Activated CD8-positive, alpha-beta memory T cell treated with anti-CD3 and anti-CD28 coated beads for 48 hours (primary cell): ENCODE measurements at places on chromosomes 11 and 22.

DNA sequence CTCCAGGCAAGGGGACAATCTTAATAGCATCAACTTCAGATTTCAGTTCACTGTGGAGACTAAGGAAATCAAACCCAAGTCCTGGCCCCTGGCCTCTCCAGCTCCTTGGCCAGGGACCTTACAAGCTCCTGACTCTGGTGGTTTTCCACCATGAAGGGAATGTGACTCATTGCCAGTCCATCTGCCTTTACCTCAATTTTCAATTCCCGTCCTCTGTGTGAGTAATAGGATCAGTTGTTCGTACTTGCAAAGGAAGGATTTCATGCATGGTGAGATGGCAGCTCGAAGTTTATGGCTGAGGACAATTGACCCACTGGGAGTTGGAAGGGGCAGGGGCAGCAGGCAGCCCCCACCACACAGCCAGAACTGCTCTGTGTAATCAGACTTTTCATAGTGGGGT is 42.5 kb downstream of the INSC start:
- DNase-seq, result no peak

DNA sequence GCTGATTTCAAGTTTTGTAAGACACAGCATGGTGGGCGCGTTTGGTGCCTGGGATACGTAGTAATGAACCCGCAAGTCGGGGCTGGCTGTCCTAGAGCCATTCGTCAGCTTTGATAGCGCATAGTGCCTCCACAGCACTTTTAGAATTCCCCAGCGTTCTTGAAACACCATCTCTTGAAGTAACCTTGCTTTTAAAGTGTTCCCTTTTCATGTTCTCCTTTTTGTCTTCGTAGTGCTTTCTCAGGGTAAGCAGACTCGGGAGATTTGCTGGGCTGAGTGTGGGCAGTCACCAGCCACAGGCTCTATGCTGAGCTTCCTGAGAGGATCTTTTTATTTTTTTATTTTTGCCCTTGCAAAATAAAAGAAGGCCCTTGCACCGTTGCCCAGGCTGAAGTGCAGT is 39.6 kb upstream of the CTTN start:
- no peak for DNase-seq

GRCh38 chr11:72736452-72737069 is 15.6 kb downstream of the ARAP1 start:
- DNase-seq, result peak; percentile 38

DNA sequence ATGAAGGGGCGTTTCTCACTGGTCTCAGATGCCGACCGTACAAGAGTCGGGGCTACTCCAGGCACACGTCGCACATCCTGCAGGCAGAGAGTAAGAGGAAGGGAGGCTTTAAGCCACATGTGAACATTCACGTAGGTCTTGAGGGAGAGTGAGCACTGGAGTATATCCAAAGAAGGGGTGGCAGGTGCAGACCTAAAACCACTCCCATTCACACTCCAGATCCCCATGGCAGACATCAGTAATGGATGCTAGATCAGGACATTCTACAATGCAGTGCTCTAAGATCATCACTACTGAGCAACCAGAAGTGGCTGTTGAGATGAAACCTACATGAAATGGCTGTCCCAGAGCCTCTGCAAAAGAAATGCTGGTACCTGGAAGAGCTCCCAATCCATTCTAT is 39.0 kb downstream of the WT1 start:
- DNase-seq, result no peak

DNA sequence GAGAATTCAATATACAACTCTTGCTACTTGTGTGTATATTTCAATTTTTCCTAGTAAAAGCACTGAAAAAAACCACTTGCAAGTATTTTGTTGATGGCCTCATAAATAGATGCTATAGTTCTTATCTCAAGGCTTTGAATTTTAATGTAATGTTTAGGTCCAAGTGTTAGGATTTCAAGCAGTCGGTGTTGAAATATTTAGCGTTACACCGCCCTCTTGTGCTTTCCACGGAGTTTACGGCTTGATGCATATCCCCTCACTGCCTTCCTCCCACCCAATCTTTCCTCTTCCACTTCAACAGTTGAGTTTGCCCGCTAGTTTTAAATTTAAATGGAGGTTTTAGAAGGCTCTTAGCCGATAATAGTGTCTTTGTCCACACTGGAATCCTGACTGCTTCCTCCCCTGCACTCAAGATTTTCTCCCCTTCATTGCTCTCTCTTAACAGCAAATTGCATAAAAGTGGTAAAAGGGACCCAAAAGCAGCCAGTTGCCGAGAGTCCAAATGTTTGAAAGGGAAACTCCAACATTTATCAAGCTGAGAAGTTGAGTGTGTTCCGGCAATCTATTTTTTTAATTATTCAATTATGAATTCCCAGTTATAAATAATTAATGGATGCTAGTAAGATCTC is 25.9 kb upstream of the HTATIP2 start:
- DNase-seq, result no peak

DNA sequence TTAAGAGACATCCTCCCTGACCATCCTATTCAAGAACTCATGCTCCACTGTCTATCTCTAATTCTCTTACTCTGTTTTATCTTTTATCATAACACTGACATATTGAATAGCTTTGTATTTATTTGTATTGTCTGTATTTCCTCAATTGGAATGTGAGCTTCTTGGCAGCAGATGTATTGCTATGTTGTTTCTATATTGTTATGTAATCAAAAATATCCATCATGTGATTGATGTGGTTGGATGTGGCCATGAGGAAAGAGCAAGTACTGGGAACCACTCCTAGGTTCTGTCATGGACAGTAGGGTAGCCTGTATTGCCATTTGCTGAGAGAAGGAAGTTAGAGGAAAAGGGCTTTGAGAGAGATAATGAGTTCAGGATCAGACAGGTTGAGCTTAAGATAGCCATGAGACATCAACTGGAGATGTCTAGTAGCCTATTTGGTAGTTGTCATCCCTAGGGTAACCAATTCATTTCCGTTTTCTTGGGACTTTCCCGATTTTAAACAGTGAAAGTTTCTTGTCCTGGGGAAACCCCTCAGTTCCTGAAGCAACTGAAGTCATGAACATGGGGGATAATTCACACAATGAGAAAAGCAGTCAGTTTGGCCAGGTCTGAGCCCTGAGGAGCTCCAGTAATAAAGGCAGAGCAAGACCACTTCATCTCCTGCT is 404.5 kb downstream of the INSC start:
- no peak for DNase-seq

DNA sequence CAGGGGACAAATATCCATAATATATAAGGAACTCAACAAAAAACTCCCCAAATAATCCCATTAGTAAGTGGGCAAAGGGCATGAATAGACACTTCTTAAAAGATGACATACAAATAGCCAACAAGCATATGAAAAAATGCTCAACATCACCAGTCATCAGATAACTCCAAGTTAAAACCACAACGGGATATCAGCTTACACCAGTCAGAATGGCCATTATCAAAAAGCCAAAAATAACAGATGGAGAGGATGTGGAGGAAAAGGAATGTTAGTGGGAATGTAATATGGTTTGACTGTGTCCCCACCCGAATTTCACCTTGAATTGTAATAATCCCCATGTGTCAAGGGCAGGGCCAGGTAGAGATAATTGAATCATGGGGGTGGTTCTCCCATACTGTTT is 350.1 kb downstream of the GUCY1A2 start:
- DNase-seq, result no peak

DNA sequence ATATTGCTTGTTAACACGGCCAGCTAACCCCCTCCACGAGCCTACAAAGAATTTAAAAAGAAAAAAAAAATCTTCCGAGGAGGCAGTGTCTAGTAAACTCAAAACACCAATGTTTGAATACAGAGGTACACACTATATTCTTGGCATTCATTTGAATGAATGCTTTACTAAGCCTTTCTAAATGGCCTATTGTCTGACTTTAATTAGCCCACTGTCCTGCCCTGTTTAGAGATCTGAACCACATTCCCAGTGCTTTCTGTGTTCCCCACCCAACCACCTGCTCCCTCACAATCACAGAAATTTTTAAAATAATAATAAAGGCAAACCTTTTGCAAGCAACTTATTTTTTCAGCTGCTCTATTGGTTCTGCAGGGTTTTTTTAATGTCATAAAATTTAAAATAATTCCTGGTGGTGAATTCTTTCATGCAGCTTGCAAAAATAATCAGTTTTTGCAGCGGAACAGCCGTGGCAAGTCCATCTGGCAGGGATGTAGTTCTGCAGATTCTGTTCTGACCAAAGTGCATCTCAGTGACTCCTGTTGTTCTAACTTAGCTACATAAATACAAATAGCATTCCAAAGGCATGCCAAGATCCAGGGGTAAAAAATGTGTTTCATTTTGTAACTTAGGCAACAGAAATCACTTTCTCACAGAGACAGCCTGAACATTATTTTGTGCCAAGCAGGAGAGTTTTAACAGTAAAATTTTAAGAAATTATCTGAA is 23.8 kb downstream of the POU2AF2 start:
- no peak for DNase-seq

DNA sequence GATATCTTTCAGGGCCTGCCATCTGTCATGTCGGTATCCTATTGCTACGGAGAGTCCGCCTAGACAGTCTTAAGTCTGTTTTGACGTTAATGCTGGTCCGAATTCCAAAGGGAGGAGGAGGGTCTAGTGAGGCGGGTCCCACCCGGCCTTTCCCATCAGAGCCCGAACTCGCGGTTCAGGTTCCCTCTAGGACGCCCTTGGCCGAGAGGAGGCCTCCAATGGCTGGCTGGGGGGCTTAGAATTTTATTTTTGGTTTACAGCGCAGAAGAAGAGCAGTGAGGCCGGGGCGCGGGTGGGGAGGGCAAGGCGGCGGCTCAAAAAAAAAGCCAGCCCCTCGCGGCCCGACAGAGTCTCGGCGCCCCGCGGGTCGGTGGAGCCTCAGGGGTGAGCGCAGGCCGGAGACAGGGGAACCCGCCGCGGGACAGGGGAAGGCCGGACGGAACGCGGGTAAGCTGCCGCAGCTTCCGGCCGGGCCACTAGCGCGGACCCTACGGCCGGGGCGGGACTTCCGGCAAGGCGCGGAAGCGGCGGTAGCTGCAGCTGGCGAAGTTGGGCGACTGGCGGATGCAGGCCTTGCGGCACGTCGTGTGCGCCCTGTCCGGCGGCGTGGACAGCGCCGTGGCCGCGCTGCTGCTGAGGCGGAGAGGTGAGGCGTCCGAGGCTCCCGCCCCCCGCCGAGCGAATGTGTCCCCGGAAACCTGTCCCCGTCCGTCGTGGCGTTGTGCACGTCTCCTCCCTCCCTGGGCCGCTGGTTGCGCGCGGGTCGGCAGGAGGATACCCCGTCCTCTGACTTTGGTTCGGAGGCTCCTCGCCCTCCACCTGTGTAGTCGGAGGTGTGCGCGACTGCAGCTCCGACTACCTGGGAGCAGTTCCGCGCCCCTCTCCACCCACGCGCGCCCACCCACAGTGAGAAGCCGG is at the start of gene TRMU:
TRMU (plus strand) TSS at position 514 of the 918 bp plus-strand sequence; CDS start at position 565, 51 bp downstream.
- DNase-seq, result peak; percentile 69

DNA sequence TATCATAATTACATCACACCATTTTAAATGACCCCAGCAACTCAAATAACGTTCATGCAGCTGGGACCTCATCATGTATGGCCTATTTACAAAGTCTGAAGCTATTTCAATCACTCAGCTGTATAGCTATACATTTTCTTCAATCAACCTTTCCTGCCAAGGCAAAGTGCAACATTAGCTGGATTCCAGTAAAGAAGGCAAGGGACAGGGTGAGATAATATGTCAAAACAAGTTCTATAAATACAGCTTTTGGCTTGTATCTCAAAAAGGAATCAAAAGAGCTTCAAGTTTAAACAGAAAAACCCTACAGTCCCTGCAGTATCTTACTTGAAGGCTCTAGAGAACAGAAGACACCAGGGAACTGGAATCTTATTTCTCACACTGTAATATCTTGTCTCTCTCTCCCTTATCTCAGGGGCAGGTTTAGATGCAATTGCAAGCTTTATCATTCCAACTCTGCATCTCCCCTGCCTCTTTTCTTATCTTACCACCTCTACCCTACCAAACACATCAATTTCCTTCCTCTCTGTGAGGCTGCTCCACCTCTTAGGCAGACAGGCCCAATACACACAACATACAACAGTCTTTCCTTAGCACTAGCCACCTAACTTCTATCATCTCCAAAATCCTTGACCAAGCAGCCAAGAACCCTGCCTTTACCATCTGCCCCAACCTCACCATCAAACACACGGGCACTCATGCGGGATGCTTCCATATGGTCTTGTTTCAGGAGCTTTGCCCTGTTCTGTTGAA is 34.5 kb downstream of the CELF1 start:
- DNase-seq, result no peak

DNA sequence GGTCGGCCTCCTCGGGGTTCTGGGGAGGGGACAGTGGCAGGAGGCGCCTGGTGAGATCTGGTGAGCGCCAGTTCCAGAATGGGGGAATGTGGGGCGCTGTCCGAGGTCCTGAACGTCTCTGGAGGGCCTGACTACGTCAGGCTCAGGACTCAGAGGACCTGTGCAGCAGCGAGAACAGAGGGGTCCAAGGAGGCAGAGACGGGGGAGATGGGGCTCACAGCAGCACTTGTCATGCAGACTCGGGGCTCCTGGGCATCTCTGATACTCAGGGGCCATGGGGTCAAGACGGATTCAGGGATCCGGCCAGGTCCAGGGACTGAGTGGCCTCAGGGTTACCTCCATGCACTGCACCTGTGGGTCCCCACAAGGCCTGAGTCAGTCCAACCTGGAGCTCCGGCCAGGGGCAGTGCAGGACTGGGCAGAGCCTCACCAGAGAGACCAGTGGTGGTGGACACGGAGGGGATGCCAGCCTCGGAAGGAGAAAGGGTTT is 92.2 kb downstream of the BRD1 start:
- DNase-seq, result no peak

DNA sequence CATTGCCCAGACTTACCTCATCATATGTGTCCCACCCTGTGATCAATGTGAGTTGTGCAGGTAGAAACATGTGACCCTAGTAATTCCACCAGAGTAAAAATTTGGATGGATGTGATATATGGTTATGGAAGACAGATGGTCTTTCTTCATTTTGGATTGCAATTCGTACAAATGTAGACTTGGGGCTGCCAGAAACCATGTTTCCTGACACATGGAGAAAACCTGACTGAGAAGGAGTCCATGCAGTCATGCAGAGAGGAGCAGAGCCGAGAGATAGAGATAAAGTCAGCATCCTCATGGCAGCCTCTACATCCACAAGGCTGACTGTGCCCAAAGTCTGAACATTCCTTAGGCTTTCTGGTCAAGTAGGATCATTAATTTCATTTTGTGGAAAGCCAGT is 678.1 kb upstream of the KIRREL3 start:
- DNase-seq, result no peak

DNA sequence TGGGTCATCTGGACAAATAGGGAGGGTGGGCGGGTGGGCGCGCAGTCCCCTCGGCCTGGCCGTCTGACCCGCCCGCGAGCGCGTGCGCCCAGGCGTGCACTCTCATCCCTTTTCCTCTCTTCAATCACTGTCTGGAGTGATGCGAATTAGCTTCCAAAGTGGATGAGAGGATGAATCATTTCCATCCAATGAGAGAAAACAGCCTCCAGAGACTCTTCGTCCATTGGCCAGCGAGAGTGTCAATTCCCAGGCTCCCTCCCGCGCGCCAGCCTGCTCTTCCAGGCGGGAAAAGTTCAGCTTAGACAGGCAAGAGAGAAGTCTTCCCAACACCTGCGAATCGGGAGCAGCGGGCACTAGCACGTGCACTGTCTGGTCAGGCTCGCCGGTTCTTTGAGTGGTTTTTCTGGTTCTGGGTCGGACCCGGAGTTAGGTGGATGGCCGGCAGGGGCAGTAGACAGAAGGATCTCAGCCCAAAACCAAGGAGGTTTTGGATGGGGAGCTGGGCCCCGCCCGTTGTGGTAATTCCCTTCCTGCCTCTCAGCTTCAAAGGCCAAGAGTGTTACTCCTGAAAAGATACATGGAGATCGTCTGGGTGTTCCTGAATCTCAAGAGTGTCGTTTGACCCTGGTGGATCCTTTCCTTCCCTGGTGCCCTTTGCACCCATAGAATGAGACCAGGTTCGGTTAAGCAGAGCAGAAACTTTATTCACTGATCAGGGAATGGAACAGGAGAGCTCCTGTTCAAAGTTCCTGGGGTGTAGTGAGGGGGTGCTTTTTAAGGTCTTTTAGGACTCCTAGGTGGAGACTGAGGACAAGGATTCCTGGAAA is 33.4 kb upstream of the GLYATL1 start:
- DNase-seq, result no peak
